ENCODE measurements at places on chromosomes 1 and 21. TPM values are rescaled to one million over a fixed set of nuclear protein-coding genes. Genes with fewer than 3 reads are reported as not detected.

GRCh38 chr1:156627313-156627880 lies 8.2 kb downstream of the HAPLN2 start:
- no peak for DNase-seq
- peaks cover 80% of the 10 kb centered on the region for H3K27me3 ChIP-seq
- peaks cover 5% of the 10 kb centered on the region for H3K4me1 ChIP-seq
- no peak overlapping the region for H3K4me3 ChIP-seq

GRCh38 chr1:198701766-198702539 lies 63.1 kb downstream of the PTPRC start:
- no peak overlapping the region for H3K4me3 ChIP-seq
- H3K27ac ChIP-seq, result peak overlapping the region; percentile 70
- H3K4me1 ChIP-seq, result peaks cover 76% of the 10 kb centered on the region
- peaks cover 77% of the 10 kb centered on the region for H3K36me3 ChIP-seq
- H3K27me3 ChIP-seq, result no peaks in the 10 kb centered on the region

DNA sequence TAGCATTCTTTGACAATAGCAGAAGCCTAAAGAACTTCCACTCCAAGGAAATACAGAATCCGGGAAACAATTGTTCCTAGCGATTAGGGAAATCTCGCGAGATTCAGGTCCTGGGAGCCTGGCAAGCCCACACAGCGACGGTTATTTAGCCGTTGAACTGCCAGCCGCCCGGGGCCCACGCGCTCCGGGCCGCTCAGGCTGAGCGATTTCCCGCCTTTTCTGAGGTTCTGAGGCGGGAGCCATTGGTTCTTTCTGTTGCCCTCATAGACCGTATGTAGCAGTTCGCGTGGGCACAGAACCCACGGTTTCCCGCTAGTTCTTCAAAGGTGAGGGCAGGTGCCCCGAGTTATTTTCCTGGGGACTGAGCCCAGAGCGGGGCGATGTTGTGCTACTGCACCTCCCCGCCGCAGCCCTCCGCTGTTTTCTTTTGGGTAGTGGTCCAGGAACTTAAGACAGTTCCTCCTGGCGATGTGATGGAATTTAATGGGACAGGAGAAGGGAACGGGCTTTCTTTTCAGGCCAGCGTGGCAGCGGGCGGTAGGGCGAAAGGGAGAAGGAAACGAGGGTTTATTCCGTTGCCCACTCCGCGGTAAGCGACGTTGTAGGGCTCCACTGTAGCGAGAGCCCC lies at the start of gene SYCP1:
TSS of gene SYCP1 (plus strand) at position 171 of the 628 bp plus-strand sequence. CDS start 602 bp downstream, outside the sequence.
- no peak for DNase-seq
- H3K27me3 ChIP-seq, result peaks cover 58% of the 10 kb centered on the region
- peak within 1 kb of the TSS; percentile 48 for H3K4me3 ChIP-seq
- peaks cover 9% of the 10 kb centered on the region for H3K4me1 ChIP-seq

DNA sequence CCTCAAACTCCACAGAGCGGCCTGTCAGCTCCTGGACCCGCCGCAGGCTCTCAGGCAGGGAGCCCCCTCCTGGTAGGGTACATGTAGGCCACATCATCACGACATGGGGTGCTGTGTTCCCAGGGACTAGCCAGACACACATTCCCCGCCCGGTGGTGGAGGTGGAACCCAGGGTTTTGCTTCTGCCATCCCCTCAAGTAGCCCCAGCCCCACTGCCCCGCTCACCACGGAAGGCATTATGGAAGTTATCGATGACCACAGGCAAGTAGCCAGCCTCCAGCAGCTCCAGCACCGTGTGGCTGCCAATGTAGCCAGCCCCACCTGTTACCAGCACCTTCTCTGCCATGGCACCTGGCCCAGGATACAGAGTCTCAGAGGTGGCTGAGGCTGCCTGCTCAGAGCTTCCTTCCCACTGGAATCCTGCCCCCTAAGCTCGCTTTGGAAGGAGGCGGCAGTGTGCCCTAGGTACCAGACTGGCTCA lies 1.9 kb downstream of the GALE start:
- peak overlapping the region; percentile 83 for H3K27ac ChIP-seq
- H3K4me3 ChIP-seq, result peak overlapping the region; percentile 98
- no peak for DNase-seq
- peaks cover 6% of the 10 kb centered on the region for H3K36me3 ChIP-seq
- no peaks in the 10 kb centered on the region for H3K27me3 ChIP-seq
- peaks cover 16% of the 10 kb centered on the region for H3K4me1 ChIP-seq

GRCh38 chr1:235122348-235122747 lies 6.3 kb downstream of the TOMM20 start:
- no peaks in the 10 kb centered on the region for H3K27me3 ChIP-seq
- H3K4me3 ChIP-seq, result no peak overlapping the region
- peaks cover 48% of the 10 kb centered on the region for H3K4me1 ChIP-seq
- no peak for DNase-seq
- H3K36me3 ChIP-seq, result peaks cover 56% of the 10 kb centered on the region

GRCh38 chr1:63746129-63746864 lies 27.5 kb upstream of the ROR1 start:
- H3K36me3 ChIP-seq, result peaks cover 1% of the 10 kb centered on the region
- no peak overlapping the region for H3K27ac ChIP-seq
- H3K27me3 ChIP-seq, result peaks cover 4% of the 10 kb centered on the region
- H3K4me3 ChIP-seq, result no peak overlapping the region
- DNase-seq, result no peak
- peaks cover 3% of the 10 kb centered on the region for H3K4me1 ChIP-seq

- no peak for DNase-seq
- peak overlapping the region; percentile 91 for H3K4me3 ChIP-seq
- no peaks in the 10 kb centered on the region for H3K27me3 ChIP-seq
- peak overlapping the region; percentile 97 for H3K27ac ChIP-seq
- H3K36me3 ChIP-seq, result peaks cover 25% of the 10 kb centered on the region
These were observed 602 bp upstream of the MED18 start for GRCh38 chr1:28328228-28328648.

- H3K4me3 ChIP-seq, result no peak overlapping the region
- no peaks in the 10 kb centered on the region for H3K36me3 ChIP-seq
- H3K27me3 ChIP-seq, result peaks cover 4% of the 10 kb centered on the region
- DNase-seq, result no peak
- no peak overlapping the region for H3K27ac ChIP-seq
- H3K4me1 ChIP-seq, result no peaks in the 10 kb centered on the region
These were observed 5.7 kb downstream of the RGS5 start for GRCh38 chr1:163197022-163197421.

- no peak for DNase-seq
- peaks cover 41% of the 10 kb centered on the region for H3K36me3 ChIP-seq
- no peaks in the 10 kb centered on the region for H3K27me3 ChIP-seq
- peak overlapping the region; percentile 54 for H3K27ac ChIP-seq
- no peak overlapping the region for H3K4me3 ChIP-seq
These were observed 7.7 kb downstream of the SLFNL1 start for GRCh38 chr1:41013796-41014195.

DNA sequence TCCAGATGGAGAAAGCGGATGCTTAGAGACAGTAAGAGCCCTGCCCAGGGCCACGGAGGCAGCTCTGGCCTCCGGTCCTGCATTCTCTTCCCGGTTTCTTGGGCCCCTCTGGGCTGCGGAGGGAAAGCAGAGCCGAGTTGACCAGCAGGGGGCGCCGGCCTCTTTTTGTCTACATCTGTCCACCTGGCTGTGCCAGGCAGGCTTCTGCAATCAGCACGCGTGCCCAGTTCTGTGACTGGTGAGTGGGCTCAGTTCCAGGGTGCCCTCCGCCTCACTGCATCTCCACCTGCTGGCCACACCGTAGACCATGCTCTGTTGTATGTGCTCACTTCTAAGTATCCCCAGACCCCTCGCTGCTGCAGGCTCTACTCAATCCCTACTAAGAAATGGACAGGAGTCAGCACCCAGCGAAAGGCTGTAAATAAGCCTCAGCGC lies 6.7 kb upstream of the HUNK start:
- no peaks in the 10 kb centered on the region for H3K36me3 ChIP-seq
- H3K27ac ChIP-seq, result no peak overlapping the region
- peak; percentile 67 for DNase-seq
- no peaks in the 10 kb centered on the region for H3K4me1 ChIP-seq
- peaks cover 12% of the 10 kb centered on the region for H3K27me3 ChIP-seq

DNA sequence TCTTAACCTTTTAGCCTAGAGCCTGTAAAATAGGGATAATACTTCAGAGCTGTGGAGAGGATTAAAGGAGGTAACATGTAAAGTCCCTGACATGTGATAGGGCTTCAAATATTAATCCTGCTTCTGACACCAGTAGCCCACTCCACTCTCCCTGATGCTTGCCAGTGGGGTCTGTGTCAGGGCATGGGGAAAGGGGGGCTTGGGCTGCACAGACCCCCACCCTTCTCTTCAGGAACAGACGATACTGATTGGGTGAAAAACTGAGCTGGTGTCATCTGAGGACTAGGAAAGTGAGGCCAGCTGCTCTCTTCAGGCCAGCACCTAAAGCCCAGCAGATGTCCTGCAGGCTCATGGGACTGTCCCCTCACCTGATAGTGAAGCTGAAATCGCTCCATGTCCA lies 27.0 kb upstream of the MEF2D start:
- no peak overlapping the region for H3K4me3 ChIP-seq
- peaks cover 4% of the 10 kb centered on the region for H3K36me3 ChIP-seq
- H3K4me1 ChIP-seq, result peaks cover 35% of the 10 kb centered on the region
- no peaks in the 10 kb centered on the region for H3K27me3 ChIP-seq
- DNase-seq, result no peak

DNA sequence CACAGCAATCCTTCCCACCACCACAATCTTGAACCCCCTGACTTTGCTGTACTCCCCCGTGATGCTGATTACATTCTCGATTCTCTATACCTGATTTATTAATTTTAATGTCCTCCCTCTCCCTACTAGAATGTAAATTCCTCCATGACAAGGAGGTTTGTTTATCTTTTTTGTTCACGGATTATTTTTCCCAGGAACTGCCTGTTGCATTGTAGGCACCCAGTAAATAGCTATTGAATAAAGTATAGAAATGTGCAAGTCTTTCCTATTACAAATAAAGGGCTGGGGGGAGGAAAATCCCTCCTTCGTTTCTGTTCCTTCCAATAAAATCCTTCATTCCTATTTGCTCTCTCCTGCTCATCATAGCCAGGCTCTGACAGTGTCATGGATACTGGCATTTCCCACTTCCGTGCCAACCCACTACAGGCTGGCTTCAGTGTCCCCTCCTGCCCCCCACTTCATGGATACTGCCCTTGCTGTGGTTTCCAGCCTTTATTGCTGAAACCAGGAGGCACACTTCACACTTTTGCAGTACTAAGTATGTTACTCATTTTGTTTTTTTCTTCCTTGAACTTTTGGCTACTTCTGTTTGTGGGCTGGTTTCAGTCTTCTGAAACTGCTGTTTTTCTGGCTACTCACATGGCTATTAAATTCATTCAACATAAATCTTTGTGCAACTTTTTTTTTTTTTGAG lies 7.5 kb downstream of the KIF1B start:
- no peaks in the 10 kb centered on the region for H3K36me3 ChIP-seq
- DNase-seq, result no peak
- no peak overlapping the region for H3K27ac ChIP-seq
- no peak overlapping the region for H3K4me3 ChIP-seq
- H3K27me3 ChIP-seq, result no peaks in the 10 kb centered on the region

DNA sequence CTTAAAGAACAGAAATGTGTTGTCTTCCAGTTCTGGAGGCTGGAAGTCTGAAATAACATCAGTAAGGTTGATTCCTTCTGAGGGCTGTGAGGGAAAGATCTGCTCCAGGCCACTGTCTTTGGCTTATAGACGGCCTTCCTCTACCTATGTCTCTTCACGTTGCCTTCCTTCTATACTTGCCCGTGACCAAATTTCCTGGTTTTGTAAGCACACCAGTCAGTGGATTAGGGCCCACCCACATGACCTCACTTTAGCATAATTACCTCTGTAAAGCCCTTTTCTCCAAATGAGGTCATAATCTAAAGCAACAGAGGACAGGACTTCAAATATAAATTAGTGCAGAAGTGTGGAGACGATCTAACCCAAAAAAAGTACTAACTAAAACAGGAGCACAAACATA lies 231.6 kb downstream of the NRIP1 start:
- H3K4me1 ChIP-seq, result peaks cover 7% of the 10 kb centered on the region
- H3K27me3 ChIP-seq, result no peaks in the 10 kb centered on the region
- no peak for DNase-seq
- no peak overlapping the region for H3K4me3 ChIP-seq

- peaks cover 12% of the 10 kb centered on the region for H3K4me1 ChIP-seq
- DNase-seq, result no peak
- peaks cover 82% of the 10 kb centered on the region for H3K27me3 ChIP-seq
- no peak overlapping the region for H3K27ac ChIP-seq
- no peak overlapping the region for H3K4me3 ChIP-seq
- H3K36me3 ChIP-seq, result no peaks in the 10 kb centered on the region
These were observed 103.5 kb upstream of the ZBTB40 start for GRCh38 chr1:22347854-22348760.

- no peak overlapping the region for H3K4me3 ChIP-seq
- H3K27ac ChIP-seq, result no peak overlapping the region
- H3K27me3 ChIP-seq, result peaks cover 10% of the 10 kb centered on the region
- no peaks in the 10 kb centered on the region for H3K4me1 ChIP-seq
- H3K36me3 ChIP-seq, result peaks cover 6% of the 10 kb centered on the region
- DNase-seq, result no peak
These were observed 41.5 kb downstream of the LRRC3 start for GRCh38 chr21:44496564-44497550.

DNA sequence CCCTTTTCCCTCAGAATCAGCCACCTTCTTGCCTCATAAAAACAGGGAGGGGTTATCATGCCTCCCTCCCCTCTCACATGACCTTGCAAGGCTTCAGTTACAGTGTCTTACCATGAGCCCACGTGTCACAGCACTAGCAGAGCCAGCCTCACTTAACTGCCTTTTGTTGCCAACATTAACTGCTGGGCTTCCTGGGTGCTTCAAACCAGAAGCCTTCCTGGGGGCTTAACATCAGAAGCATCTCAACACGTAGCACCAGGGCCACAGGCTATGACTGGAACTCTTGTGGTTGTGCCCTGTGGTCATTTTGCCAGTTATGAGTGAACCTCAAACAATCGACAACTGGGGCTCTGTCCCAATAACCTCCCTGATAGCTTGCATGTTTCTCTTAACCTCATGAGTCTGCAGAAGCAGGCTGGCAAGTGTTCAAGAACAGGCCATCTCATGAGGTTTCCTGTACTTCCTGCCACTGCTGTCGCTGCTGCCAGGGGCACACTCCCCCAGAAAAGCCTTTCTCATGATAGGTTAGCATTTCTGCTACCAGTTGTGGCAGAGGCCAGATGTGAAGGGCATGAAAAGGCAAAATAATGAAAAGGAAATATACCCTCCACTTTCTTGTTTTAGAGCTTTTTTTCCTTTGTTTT lies 132.2 kb downstream of the GLUL start:
- no peaks in the 10 kb centered on the region for H3K36me3 ChIP-seq
- peaks cover 26% of the 10 kb centered on the region for H3K4me1 ChIP-seq
- H3K27ac ChIP-seq, result peak overlapping the region; percentile 90
- H3K27me3 ChIP-seq, result no peaks in the 10 kb centered on the region

The RALGPS2 gene
- 5.0 TPM for total RNA-seq

The SON gene
- total RNA-seq, result 283 TPM

The KLHDC8A gene
- total RNA-seq, result not detected

The TMCC2 gene
- 14.0 TPM for total RNA-seq

The CBR1 gene
- 43.7 TPM for total RNA-seq

The HFM1 gene
- not detected for total RNA-seq

The NTRK1 gene
- total RNA-seq, result 4.0 TPM

Data from activated naive CD8-positive, alpha-beta T cell treated with anti-CD3 and anti-CD28 coated beads for 36 hours (primary cell).